ENCODE measurements at places on chromosomes 2 and 18.

DNA sequence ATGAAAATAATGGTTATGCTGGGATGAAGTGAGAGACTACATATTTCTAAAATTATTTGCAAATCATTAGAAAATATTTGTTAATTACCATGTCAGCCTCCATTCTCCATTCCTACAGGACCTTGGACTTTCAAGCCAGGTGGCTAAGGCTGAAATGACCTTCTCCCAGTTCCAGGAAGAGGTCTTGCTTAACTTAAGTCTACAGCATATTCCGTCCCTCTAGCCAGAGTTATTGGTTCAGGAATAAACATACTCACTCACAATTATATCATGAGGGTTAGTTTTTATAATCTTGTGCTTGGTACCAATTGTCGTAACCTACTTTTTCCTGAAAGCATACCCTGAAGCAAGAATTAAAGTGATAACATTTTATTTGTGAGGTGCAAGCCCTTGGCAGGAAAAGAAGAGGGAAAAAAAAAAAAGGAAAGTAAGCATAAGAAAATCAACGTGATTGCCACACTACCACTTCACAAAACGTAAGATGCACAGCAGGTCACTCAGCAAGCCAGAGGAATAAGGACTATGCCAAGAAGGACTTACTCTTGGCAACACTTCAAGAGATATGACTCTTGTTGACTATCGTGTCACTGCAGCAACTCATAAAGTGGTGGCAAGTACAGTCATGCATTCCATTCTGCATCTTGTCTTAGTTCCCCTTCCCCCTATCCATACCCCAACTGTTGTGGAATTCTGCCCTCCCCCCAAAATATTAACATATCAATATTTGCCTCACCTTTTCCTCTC is 479.1 kb downstream of the MBD2 start:
- no peak for DNase-seq

- DNase-seq = peak; percentile 32
Observed at GRCh38 chr2:26144953-26145680, 27.8 kb upstream of the GAREM2 start.

DNA sequence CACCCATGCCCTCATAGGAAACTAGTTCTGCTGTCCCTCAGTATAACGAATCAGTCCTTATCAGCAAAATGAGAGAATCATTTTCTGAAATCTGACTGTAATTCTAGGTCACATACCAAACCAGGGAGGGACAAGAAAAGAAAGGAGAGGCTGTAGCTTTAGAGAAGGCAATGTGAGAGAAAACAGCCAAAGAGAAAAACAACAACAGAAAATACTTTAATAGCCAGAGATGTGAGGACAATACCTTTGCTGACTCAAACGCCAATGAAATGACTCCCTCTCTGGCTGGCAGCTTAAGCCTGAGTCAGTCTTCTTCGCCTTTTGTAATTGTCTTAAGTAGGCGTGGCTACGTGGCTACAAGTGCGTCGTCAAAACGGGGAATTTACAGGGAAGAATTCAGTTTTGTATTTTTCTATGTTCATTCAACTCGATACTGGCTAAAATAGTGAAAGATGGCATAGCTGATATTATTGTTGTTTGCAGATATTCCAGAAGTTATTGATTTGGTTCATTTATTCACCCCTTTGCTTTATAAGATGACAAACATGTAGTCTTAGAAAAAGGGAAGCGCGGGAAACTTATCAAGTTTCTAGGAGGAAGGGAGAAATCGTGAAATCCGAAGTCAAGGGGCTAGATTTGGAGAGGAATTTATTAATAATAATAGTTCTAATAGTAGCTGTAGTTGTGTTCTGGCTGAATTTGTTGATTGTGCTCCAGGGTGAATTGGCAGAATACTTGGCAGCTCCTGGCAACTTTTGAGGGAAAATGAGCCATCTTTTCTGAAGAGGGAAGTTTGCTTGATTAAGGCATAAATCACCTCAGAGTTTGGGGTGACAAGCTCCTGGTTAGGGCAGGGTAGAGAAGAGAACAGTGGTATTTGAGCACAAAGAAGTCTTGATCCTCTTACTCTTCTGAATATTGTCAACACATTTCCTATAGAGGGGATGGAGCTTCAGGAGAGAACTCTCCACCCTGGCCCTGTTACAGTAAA is at the start of gene IL1A:
TSS of gene IL1A (minus strand) at position 295 of the 991 bp plus-strand sequence. CDS start 723 bp downstream, outside the sequence.
- no peak for DNase-seq

GRCh38 chr2:42012651-42013050 is 35.2 kb upstream of the PKDCC start:
- DNase-seq = no peak

- no peak for DNase-seq
Observed at GRCh38 chr2:205695460-205695991, 13.2 kb downstream of the NRP2 start.

- no peak for DNase-seq
Observed at GRCh38 chr2:56770490-56770889, 586.7 kb downstream of the CCDC85A start.

DNA sequence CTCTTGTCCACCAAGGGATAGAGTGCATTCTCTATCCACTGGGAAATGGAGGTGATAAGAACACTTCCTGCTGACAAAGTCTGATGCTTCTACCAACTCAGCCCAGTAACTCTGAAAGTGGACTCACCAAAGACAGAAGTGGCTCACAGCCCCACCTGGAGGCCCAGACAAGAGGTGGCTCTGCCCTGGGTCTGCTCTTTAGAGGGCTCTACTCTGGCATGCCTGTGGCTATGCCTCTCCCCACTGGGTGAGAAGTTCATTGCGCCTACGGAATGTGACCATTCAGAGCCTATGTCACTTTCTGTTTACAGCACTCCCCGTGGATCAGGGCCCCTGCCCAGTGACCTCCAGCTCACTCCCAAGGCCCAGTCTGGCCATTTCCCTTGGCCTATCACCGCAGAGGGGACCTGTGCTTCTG is 13.5 kb upstream of the XDH start:
- DNase-seq = no peak

DNA sequence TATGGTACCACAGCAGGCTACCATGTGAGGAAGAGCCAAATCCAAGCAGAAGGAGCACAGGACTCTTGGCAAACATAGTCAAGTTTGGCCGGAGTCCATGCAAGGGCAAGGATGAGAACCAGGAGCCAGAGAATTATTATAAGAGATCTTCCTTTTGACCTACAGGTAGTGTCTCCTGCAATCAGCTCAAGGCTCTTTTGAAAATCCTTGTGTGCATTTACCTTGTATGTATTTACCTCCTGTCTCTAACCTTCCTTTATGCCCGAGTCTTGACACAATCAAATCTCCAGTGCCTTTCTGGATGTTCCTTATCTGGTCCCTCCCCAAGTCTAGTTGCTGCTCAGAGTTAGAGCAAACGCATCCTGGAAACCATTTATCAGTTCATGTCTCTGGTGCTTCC is 855.0 kb upstream of the CELF4 start:
- no peak for DNase-seq

DNA sequence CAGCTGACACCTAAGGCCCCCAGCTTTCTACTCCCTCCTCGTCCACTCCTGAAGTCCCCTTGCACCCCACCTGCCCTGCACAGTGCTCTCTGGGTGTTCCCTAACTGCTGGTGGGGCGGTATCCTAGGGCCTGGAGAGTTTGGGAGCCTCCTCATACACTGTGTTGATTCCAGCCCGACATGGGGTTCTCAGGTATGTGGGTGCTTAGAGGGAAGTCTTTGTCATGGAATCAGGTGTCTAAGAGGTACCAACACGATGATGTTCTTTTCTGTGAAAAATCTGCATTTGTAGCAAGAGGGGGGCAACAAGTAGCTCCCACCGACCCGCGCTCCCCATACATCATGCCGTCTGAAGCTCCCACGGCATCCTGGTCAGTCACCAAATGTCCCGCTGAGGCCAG is 96.8 kb upstream of the SMAD7 start:
- DNase-seq = no peak

DNA sequence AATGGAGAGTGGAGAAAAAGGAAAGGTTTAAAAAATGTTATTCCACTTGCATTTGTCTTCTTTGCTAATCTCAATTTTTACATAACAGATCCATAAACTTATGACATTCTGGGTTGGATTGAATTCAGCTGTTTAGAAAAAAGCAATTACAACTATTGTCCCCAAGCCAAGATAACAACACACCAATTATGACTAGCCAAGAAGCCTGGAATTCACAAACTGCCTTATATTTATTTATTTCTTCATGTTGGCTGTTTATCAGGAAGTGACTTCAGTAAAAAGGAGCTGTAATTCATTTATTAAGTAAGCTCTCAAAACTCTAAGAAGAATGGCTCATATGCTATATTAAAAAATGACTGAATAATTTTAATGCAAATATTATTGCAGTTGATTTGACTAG is 137.4 kb downstream of the CALCRL start:
- DNase-seq = no peak

DNA sequence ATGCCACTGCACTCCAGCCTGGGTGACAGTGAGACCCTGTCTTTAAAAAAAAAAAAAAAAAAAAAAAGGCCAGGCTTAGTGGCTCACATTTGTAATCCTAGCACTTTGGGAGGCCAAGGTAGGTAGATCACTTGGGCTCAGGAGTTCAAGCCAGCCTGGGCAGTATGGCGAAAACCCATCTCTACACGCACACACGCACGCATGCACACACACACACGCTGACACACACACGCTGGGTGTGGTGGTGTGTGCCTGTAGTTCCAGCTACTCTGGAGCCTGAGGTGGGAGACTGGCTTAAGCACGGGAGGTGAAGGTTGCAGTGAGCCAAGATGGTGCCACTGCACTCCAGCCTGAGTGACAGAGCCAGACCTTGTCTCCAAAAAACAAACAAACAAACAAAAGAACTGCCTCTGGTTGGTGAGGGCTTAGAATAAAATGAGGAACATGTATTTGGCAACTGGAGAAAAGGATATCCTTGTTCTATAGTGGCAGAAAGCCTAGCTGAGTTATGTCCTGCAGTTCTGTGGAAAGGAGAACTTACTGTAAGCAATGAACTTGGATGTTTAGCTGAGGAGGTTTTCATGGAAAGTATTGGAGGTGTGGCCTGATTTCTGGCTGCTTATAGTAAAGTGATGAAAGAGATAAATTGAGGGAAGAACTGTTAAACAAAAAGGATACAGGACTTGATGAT is 34.0 kb downstream of the HAT1 start:
- peak; percentile 95 for DNase-seq

- no peak for DNase-seq
Observed at GRCh38 chr2:58042486-58042970, 4.1 kb upstream of the VRK2 start.

DNA sequence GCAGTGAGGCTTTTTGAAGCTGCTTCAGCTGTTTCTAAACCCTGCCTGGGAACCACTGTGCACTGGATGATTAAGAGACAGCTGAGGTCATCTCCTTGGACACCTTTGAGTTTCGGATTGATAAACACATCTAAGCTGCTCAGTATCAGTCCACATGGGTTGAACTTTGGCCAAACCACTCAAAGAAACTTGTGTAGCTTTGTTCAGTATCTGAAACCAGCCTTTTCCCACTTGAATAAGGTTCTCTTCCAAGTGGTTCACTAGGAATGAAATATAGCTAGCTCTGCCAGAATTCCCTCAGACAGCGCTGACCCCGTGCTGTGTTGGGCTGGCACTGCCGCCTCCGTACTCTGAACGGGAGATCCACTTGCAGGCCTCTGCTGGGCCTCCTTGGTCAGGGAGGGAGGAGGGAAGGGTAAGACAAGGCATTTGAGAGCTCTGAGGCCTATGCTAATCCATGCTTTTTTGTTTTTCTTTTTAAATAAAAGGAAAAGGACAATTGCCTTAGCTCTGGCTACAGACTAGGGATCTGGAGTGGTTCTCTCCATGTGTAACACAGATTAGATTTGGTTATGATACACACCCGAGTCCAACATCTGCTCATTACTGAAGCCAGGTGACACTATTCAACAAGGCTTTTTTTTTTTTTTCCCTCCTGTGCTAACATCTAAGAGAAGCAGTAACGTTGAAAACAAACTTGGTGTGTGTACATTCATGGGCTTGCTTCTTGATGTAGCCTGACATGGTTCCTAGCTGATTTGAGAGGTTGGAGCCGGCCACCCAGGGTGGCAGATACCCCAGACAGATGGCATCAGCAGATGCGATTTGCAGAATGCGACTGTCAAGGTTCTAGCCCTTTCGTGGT is 67.7 kb downstream of the NCK2 start:
- no peak for DNase-seq

DNA sequence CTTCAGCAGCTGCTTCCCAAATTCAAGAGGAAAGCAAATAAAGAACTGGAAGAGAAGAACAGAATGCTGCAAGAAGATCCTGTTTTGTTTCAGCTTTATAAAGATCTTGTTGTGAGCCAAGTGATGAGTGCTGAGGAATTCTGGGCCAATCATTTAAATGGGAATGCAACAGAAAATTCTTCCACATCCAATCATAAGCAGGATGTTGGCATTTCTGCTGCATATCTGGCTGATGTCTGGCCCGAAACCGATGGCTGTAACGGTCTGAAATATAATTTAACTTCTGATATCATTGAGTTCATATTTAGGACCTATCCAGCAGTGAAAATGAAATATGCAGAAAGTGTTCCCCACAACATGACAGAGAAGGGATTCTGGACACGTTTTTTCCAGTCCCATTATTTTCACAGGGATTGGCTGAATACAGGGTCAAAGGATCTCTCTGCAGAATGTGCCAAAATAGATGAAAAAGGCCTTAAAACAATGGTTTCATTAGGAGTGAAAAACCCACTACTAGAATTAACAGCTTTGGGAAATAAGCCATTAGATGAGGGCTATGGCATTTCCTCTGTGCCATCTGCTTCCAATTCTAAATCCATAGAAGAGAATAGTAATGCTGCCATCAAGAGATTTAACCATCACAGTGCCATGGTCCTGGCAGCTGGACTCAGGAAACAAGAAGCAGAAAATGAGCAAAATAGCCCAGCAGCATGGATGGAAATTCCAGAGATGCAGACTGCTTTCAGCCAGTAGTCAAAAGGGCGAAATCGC is 175.6 kb downstream of the MC4R start:
- DNase-seq = no peak

GRCh38 chr2:235024931-235025773 is 73.3 kb downstream of the SH3BP4 start:
- DNase-seq = no peak

GRCh38 chr2:54725343-54726099 is 2.1 kb downstream of the EML6 start:
- no peak for DNase-seq

DNA sequence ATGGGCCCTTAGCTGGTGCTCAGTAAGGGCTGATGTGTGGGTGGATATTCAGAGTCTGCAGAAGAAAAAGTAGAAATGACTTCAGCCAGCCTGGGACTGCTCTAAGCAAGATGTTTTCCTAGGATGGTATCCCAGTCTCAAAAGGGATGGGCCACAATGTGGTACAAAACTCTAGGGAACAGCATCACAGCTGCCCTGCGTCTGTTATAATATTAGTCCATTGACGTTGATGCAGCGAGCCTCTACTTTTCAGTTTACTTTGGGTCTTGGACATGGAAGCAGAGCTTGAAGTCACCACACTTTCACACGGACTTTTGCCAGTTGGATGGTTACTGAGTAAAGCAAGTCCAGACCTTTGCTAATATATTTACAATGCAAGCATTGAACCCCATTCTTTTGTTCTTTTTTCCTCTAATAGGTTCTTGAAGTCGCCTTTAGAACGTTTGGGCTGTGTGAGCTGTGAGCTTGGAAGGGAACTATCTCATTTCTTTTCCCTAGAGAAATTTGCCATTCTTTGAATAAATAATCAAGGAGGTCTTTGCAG is 105.7 kb downstream of the RDH14 start:
- DNase-seq = no peak
